SK-N-SH (cell line): ENCODE measurements at places on chromosomes 1 and 21. TPM values are rescaled to one million over a fixed set of nuclear protein-coding genes. Genes with fewer than 3 reads are reported as not detected.

OLFML3 gene
- 26.1 and 28.3 TPM in 2 replicates for polyA plus RNA-seq

LRIF1 gene
- 6.6 and 8.3 TPM in 2 replicates for polyA plus RNA-seq

RAB7B gene
- 0.15 and 0.24 TPM in 2 replicates for polyA plus RNA-seq

AMPD1 gene
- polyA plus RNA-seq: not detected in 2 replicates

CYP4Z1 gene
- not detected in 2 replicates for polyA plus RNA-seq

HPDL gene
- polyA plus RNA-seq: 0.19 and 0.25 TPM in 2 replicates

WDR64 gene
- not detected in 2 replicates for polyA plus RNA-seq

TMOD4 gene
- 0.57 and 0.59 TPM in 2 replicates for polyA plus RNA-seq

ITLN2 gene
- not detected in 2 replicates for polyA plus RNA-seq

GRCh38 chr1:203122159-203122558, 5.4 kb upstream of the ADORA1 start:
- DNase-seq: no peak

DNA sequence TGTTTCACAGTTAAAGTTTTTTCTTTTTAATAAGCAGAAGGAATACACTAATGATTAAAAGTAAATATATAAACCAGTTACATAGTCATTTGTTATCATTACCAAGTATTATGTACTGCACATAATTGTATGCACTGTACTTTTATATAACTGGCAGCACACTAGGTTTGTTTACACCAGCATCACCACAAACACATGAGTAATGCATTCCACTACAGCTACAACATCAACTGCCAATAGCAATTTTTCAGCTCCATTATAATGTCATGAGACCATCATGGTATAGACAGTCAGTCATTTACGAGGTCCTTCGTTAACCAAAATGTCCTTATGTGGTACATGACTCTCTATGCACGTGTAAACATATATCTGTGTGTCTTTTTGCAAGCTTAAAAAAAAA, 35.2 kb downstream of the SCYL3 start:
- no peak for DNase-seq

DNA sequence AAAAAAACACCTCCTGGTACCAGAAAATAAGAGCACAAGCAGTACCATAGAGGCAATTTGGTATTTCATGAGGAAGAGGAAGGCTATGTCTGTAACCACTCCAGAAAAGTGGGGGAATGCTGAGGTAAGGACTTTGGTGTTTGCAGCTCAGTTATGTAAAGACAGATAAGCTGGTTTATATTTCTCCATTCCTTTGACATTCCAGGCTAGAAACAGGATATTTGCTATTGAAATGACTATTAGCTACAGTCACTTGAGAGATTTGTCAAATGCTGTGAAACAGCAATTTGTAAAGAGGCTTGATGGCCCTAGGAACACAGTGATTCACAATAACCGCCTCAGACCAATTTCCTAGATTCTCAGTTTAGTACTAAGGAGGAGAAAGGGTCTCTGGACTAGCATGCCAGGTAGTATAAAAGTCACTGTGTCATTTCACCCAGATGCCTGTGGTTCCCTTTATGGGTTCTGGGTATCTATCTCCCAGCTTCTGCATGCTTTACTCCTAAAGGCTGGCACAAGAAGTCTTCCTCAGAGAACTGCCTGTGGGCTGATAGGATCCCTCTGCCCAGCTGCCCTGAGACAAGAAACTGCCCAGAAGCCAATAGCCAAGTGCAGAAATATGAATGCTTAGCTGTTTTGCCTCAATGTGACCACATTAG, 80.5 kb downstream of the VCAM1 start:
- no peak for DNase-seq

DNA sequence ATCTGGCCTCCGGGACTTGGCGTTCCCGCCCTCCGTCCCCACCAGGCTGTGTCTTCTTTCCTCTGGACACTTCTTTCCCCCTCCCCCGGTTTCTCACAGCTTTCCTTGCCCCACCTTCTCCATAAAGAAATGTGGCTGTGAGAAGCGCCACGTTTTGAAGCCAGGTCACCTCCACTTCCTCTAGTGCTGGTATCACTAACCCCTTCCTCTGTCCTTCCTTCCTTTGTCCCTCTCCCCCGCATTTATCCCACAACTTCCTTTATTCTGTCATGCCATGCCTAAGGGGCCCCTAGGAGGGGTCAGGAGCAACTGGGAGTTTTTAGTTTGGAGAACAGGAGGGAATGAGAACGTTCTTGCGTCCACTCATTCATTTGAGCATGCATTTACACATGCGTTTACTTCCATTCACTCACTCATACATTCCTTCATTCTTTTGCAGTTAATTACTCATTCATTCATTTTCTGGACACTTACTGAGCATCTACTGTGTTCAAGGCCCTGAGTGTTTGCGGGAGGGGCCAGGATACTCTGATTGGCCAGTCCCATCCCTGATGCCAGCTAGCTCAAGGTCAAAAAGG, 5.0 kb upstream of the ACOT11 start:
- no peak for DNase-seq

- DNase-seq: no peak
Measured at GRCh38 chr1:70892930-70893329, 154.7 kb downstream of the PTGER3 start.

- DNase-seq: no peak
Measured at GRCh38 chr1:194447636-194448035, 1261.2 kb upstream of the B3GALT2 start.

GRCh38 chr1:227559926-227560325, 3.4 kb upstream of the ZNF678 start:
- DNase-seq: no peak

- no peak for DNase-seq
Measured at GRCh38 chr1:53285969-53286760, 41.7 kb downstream of the LRP8 start.

- no peak for DNase-seq
Measured at GRCh38 chr21:18553786-18554185, 150.2 kb upstream of the TMPRSS15 start.

DNA sequence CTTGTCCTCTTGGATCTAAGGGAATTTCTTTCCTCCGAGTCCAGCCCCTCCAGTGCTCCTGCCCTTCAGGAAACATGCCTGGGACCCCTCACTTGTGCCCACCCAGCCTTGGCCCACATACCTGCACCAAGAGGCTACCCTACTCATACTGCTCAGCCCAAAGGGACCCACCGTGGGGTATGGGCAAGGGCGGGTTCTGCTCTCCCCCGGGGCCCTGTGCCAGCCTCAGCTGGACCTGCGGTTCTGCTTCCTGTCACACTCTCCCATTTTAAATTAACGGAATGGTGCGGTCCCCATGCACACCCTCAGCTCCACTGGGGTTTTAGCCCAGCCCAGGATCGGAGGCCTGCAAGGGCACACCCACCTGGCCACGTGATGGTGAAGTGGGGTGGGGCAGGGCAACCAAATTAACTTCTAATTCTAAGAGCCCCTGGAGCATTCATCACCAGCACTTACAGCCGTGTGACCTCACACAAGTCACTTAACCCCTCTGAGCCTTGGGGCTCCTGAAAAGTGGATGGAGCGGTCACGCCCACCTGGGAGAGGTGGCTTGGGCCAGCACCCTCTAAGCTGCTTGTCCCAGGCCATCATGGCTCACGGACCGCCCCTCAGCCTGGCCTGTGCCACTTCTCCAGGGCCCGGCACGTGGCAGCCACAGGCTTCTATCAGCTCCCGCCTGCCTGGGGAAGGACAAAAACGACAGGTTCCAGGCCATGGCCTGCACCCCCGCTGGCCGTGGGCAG, 28.3 kb downstream of the TP73 start:
- DNase-seq: no peak

DNA sequence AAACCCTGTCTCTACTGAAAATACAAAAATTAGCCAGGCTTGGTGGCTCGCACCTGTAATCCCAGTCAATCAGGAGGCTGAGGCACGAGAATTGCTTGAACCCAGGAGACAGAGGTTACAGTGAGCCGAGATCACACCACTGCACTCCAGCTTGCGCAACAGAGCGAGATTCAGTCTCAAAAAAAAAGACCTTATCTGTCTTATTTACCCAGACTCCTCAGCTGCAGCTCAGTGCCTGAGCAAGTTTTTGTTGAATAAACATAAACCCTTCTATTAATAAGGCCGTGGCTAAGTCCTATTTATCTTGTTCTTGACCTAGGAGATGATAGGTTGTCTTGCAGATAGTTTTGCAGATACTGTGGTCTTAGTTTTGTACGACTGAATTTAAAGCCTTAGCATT, 136.4 kb upstream of the TMEM51 start:
- DNase-seq: no peak

DNA sequence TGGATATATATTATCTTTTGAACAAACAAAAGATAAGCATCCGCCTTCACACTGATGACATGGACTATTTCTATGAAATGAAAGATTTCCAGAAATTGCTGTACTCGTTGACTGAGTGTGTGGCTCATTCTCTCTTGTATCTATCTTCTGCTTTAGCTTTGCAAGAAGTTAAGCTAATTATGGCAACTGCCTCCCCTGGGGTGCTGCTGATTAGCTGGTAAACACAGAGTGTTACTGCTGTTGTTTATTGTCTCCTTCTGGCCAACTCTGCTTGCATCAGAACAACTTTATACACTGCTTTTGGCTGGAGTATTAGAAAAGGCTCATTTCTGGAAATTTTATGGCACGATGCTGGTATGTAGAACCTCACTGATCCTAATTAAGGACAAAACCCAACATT, 95.6 kb upstream of the SNX7 start:
- DNase-seq: no peak

DNA sequence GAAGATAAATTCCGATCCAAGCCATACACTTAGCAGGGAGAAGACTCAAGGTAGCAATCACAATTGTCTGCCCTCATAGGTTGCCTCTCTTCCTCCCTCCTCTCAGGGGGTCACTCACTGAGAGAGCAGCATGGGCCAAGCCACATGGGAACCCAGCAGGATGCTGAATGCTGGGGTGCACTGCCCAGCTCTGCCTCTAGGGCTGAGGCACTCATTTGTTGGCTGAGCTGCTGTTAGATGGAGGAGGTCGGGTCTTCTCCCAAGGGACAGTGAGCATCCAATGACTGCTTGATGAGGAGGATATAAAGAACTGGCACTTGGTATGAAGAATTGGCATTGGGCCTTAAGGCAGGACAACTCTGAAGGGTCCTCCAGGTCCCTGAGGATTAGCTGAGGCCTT, 418.8 kb downstream of the SIPA1L2 start:
- peak; percentile 21 for DNase-seq

GRCh38 chr1:218388591-218388990, 43.5 kb downstream of the TGFB2 start:
- no peak for DNase-seq

DNA sequence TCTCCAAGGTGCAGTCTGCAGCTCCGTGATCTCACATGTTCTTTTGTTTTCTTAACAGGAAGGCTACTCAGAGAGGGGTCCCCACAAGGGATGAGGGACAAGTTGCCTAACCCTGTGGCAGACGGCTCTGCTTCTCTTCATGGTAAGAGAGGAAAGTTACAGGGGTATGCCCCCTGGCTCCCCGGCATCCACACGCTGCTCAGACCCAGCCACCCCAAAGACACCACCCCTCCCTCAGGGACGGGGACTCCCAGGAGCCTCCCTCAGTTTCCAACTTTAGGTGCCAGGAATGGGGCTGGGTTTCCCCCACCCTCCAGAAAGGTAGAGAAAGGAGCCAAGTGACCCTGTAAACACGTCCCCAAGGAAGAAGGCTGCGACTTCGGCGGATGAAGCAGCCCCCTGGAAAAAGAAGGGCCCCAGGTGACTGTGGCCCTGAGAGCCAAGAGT, 19.7 kb downstream of the OPTC start:
- no peak for DNase-seq

DNA sequence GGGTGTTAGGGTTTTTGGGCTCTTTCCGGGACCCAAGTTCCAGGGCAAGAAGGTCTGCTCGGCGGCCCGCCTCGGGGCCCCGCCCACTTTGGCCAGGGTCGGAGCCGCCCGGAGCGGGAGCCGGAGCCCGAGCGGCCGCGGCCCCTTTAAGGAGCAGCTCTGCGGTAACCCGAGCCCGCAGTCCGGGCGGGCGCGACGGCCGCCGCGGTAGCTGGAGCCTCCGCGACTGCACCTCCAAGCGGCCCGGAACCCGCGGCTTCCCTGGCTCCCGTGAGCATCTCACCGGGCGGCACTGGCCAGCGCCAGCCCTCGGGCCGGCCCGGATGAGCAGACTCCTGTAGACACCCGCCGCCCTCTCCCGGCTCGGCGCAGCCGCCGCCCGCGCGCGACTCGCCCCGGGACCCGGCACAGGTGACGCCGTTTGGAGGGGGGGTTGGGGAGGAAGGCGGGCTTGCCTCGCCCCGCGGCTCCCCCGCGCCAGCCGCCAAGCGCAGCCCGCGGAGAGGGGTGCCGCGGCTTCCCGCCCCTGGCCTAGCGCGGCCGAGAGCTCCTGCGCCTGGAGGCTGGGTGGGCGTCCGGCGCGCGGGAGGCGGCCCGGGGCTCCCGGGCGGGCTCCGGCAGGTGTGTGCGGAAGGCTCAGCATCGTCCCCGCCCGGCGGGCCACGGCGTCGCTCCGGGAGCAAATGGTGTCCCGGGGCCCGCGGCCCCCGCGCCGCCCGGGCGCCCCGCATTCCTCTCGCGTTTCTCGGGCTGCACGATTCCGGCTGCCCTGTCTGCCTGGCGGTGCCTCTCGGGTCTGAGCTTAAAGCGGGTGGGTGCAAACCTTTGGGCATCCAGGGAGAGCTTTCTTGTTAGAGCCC, at the start of gene TLCD4:
TLCD4 (plus strand) TSS at position 149 of the 860 bp plus-strand sequence. CDS start 26,547 bp downstream, outside the sequence.
- peak; percentile 88 for DNase-seq

GRCh38 chr21:42685036-42685435, 31.6 kb downstream of the PDE9A start:
- no peak for DNase-seq

- no peak for DNase-seq
Measured at GRCh38 chr1:8864713-8865344, 13.7 kb downstream of the ENO1 start.

DNA sequence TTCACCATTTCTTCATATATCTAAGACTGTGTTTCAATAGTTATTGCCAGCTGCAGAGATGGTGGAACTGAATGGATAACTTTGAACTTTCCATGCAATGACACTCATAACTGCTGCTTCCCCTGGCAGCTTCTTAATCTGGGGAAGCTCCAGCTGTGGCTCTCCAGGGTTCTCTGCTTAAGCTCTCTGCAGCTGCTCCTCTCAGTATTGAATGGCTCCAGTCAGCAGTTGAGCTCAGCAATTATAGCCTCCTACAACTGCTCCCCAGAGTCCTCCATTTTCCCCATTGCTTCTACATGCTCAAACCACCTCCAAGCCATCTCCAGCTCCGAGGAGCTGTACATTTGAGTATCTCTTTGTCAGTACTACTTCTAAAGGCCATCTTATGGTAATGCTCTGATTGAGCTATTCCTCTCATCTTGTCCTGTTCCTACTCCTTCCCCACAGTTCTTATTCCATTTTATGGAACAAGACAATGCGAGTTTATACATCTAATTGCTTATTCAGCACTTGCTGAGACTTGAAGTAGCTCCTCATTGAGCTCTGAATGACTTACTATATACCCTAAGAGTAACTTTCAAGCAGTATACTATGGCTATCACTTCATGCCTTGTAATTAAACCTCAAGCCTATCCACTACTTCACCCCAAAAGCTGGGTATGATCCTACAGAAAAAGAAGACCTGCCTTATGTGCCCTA, 362.4 kb downstream of the NEGR1 start:
- no peak for DNase-seq

DNA sequence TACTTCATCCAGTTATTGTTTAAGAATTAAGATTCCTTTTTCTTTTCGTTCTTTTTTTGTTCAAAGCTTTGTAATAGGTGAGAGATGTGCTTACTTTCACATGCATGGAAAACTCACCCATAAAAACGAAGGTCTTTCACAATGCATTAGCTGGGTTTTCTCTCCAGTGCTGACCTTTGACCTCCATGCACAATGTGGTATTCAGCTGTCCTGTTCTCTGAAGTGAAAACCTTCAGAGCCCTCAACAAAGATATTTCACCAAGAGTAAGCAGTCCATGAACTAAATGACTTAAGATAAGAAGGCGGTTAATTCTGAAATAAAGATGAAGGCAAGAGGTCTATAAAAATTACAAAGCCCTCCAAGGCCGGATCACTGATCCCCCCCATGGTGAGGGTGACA, 77.1 kb upstream of the IPO9 start:
- DNase-seq: no peak

- DNase-seq: no peak
Measured at GRCh38 chr1:20318971-20319370, 28.3 kb downstream of the VWA5B1 start.
